ENCODE measurements at places on chromosomes 16 and 17.

DNA sequence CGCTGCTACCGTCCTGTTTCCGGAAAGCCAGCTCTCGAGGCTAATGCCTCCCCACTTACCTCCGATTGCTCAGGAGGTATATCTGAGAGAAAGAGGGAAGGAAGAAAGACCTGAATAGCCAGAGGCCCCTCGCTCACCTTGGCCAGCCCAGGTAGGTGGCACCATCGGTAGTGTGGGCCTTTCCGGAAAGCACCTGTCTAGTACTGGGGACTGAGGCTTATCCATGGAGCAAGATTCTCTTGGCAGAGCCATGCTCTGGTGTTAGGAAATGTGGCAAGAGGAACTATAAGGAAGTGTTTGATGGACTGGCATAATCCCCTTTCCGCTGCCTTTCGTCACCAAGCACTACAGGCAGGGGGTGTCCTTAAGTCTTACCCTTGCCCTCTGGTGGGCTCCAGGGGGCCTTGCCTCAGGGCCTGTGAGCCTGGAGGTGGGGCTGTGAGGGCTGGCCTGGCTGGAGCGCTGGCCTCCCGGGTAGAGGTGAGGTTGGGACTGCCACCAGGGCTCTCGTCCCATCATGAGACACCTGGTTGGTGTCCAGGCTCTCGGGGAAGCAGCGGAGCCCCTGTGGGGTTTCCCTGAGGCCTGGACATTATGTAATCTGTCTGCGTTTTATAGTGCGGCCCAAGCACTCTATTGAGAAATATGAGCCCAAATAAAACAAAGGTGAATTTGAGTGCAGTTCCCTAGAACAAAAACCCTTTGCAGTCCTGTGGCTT is 2.9 kb downstream of the CMIP start:
- DNase-seq, result no peak

GRCh38 chr17:49878931-49879904 is 31.3 kb upstream of the TAC4 start:
- no peak for DNase-seq

GRCh38 chr16:53153130-53153529 is 98.3 kb downstream of the CHD9 start:
- no peak for DNase-seq

GRCh38 chr16:47033176-47033575 is 59.7 kb upstream of the DNAJA2 start:
- DNase-seq, result no peak

DNA sequence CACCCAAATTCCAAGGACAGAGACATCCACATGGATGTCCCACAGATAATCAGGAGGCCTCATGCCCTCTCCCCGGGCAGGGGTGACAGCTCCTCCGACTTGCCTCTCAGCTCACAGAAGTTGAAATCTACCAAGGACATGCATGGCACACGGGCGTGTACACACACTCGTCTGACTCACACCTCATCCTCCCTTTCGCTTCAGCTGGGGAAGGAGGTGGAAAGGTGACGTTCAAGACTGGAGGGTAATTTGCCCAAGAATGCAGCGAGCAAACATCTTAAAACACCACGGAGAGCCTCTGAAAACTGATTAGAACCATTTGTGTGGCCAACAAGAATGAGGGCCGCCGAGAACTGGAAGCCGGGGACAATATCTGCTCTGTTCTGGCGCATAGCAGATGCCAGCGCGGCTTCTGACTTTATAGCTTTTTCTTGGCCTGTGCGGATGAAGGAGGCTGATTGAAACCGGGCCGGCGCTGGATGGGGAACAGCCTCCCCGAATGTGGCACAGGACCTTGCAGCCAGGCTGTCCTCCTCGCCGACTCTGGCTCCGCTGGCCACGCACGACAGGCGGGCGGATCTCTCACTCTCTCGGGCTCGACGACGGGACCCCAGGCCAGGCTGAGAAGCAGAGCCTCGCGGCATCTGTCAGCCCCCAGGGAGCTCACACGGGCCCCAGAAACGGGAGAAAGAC is 100.9 kb downstream of the C16orf95 start:
- no peak for DNase-seq

Measured in CD4-positive, alpha-beta T cell treated with Interleukin-10 for 1 hour (primary cell).